GM12891 (cell line): ENCODE measurements at places on chromosomes 12 and 14.

- no peak for DNase-seq
Observed at GRCh38 chr12:18747895-18748294, 10.0 kb downstream of the CAPZA3 start.

DNA sequence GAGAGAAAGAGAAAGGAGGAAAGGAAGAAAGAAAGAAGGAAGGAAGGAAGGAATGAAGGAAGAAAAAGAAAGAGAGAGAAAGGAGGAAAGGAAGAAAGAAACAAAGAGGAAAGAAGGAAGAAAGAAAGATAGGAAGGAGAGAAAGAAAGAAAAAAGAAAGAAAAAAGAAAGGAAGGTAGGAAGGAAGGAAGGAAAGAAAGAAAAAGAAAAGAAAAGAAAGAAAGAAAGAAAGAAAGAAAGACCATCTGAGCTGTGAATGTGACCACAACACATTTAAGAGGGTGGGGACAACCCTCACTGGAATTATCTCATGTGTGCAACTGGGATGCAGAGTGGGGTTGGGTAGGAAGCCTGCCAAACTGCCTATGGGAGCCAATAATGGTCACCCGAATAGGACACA is 36.0 kb upstream of the BATF start:
- DNase-seq = no peak

DNA sequence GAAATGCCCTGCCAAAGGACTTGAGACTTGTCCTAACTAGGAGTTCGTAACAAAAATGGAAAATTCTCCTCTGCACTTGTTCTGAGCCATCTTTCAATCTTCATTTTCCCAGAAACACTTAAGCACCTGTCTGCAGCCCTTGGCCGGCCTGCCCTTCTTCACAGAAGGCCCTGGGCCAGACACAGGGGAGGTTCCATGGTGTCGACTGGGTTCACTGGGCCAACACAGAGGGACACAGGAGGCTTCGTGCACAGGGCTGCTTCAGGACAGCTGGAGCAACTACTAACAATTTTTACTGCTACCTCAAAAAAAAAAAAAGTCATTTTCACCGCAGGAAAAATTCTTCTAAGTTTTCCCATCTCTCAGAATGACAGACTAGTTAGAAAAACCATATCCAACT is 19.6 kb downstream of the NID2 start:
- no peak for DNase-seq

- no peak for DNase-seq
Observed at GRCh38 chr12:39605501-39605900, 14.1 kb downstream of the ABCD2 start.

DNA sequence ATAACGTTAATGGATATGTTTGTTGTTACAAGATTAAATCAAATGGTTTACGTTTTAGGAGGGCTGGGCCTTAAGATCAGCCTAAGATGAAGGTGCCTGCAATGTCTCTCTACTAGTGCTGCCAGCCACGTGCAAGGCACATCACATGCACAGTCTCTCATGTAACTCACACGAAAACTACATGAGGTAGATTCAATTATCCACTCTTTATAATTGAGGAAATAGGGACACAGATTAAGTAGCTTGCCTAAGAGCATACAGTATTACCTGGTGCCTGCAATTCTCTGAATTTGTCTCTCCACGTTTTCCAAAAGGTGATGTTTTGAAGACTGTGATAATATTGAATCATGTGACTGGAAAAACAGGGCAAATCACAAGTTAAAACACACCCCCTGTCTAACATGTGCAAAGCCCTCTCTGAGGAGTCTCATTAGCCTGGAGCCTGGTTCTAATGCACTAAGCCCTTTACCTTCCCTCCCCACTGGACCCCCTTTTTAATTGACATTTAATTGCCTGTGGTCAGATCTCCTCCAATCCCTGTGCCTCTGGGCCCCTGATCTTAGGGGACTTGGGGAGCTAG is 14.6 kb upstream of the ATP2A2 start:
- DNase-seq = no peak
